Inflammatory macrophage treated with lipopolysaccharide for 1 hour (primary cell): ENCODE measurements at places on chromosomes 12 and 14.
A peak's percentile ranks its signal among the peaks of the same experiment; 100 is the strongest.

- no peak for DNase-seq
These were observed 2.8 kb downstream of the PPP1CC start for GRCh38 chr12:110739894-110740293.

- no peak for DNase-seq
These were observed 12.1 kb downstream of the NKX2-1 start for GRCh38 chr14:36507847-36508417.

DNA sequence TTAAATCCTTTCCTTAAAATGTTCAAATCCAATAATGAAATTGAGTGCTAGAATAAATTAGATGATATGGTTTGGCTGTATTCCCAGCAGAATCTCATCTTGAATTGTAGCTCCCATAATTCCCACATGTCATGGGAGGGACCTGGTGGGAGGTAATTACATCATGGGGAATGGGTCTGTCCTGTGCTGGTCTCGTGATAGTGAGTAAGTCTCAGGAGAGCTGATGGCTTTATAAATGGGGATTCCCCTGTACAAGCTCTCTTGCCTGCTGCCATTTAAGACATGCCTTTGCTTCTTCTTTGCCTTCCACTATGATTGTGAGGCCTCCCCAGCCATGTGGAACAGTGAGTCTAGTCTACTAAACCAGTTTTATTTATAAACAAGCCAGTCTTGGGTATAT is 508.5 kb downstream of the ETNK1 start:
- no peak for DNase-seq

GRCh38 chr12:113781415-113782198 is 184.5 kb downstream of the RBM19 start:
- DNase-seq: no peak

DNA sequence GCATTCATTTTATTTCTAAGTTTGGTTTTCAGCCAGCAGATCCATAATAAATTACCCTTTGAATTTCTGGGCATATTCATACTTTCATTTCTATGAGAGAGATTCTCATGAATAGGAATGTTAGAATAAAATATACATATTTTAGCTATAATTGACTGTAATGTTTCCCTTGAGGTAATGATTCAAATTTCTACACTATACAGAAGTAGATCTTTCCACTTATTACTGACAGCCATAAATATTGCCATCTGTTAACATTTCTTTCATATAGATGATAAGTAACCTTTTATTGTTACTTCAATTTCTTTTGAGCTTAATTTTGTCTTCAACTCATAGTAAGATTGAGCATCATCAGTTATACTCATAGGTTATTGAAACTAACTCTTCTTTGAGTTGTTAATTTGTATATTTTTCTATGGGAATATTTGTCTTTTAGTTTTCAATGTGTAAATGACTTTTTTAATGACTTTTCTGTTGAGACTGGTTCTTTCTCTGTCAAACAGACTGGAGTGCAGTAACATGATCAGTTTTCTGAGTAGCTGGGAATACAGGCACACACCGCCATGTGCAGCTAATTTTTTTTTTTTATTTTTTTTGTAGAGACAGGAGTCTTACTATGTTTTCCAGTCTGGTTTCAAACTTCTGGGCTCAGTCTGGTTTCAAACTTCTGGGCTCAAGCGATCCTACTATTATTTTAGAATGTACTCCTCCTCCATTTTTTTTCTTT is 991.6 kb downstream of the SLC6A15 start:
- no peak for DNase-seq

DNA sequence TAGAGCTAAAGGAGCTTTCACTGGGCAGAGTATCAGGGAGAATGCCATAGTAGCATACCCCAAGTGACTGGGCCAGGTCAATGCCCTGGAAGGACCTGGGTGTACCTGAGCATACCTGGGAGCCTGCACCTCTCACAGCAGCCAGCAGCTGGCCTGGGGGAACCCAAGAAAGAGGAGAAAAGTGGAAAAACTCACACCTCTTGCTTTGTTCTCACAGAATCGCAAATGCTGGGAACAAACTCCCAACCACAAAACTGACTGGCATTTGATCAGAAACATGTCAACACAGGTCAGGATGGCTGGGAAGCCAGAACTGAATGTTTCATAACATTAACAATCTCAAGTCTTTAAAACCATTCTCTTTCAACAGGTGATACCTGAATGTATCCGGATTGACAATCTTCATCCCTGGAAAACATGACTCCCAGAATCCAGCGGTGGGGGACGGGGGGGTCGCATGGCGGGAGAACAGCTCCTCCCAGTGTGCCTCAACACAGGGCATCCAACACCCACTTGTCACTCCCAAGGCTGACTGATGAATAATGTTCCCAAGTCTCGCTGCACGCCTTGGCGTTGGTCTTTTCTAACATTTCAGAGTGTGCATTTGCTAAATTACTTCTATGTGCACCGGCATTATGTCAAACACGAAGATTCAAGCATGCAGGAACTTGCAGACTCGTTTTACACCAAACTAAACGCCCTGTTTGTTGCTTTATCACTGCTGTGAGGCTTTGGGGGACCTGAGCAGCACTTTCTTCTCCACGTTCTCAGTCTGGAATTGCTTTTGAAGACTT is 7.9 kb downstream of the FOXN3 start:
- no peak for DNase-seq

DNA sequence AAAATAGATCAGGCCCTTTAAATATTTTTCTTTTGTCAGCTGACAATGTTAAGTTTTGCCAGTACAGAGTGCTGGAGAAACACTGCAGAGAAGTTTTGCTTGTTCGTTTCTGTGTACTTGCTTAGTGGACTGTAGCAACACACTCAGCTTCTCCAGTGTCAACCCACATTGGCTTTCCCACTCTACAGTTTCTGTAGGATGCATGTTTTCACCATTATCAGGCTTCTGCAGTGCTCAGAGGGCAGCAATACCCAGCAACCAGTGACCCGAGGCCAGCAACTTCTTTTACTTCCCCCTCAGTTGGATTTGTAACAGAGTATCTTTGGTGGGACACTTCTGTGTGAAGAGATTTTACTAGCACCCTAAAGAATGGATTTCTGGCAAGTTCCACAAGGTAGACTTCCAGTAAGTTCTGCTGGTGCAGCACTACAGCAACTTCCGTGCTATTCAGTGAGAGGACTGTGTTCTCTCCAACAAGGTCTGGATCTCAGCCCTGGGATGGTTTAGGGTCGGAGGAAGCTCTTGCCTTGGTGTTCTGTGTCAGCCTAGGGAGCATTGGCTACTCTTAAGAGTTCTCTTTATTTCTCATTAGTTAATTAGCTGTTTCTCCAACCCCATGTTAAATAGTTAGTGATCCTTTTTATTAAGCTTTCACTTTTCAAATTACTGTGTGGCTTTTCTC is 70.4 kb downstream of the FUT8 start:
- no peak for DNase-seq

GRCh38 chr12:32183650-32184049 is 77.0 kb downstream of the BICD1 start:
- no peak for DNase-seq

DNA sequence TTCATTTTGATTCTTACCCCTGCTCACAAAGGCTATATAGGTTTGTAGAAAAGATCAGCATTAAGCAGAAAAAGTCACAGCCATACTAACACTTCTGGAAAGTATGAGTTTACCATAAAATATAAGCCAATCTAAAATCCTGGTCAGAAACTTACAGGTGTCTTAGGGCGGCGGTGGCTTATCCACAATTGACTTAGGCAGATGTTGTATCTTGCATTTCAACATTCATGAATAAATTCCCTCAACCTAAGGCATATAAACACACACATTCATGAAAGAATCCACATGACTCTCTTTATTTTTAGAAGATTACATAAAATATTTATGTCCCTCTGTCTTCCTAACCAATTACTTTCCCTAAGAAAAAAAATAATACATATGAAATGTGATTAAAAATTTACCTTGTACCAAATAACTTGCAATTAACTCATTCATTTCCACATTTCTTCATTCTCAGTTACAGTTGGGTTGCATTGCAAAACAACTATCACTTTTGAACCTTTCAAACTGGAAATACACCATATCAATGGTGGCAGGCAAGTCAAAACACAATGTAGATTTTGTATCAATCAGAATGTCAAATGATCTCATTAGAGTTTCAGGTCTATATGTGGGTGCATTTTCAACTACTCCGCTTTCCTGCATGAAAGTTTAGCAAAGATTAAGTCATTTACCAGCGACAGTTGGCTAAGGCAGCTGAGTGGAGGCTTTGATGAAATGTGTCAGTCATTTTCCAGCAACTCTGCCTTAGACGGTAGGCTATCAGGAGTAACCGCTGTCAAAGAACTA is 124.4 kb downstream of the SLC15A5 start:
- no peak for DNase-seq

- DNase-seq: no peak
These were observed 95.2 kb downstream of the KCNA5 start for GRCh38 chr12:5138845-5139244.

DNA sequence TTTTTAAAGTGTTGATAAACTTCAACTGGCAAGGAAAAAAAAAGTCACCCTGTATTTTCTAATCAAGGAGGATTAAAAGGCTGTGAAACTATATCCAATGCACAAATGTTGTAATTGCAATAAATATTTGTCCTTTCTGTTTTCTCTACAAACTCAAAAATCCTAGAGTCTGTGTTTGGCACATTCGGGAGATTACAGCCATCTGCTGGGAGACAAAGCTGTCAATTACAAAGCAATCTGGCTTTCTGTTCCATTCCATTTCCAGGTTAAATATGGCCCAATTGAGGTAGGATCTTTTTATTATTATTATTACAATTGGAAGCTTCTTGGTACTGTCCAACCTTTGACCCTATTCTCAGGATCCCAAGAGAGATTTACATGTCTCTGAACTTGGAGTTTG is 295.9 kb downstream of the DIO2 start:
- DNase-seq: no peak

DNA sequence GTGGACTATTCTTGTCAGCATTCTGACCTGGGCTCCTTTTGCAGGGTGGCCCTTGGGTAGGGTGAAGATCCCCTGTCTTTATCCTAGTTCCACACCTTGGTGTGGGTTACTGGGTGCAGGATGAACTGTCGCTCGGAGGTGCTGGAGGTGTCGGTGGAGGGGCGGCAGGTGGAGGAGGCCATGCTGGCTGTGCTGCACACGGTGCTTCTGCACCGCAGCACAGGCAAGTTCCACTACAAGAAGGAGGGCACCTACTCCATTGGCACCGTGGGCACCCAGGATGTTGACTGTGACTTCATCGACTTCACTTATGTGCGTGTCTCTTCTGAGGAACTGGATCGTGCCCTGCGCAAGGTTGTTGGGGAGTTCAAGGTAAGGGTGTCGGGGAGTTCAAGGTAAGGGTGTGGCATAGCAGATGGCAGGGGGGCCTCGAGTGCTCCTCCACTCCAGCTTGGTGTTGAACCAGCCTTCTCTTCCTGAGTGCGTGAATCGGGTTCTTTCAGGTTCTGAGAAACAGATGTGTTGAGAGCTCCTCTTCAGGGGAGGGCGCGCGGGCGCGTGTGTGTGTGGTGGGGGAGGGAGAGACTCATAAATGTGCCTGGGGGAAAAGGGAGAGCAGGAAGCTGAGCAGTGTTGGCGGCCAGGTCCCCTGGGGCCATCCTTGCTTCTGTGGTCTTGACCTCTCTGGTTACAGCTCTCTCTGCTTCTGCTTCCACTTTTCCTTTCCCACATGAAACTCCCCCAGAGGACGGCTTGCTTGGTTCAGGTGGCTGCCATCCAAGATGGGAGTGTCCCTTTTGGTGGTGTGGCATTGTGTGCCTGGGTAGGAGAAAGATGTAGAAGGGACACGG is 4.0 kb downstream of the ATG101 start:
- DNase-seq: no peak

DNA sequence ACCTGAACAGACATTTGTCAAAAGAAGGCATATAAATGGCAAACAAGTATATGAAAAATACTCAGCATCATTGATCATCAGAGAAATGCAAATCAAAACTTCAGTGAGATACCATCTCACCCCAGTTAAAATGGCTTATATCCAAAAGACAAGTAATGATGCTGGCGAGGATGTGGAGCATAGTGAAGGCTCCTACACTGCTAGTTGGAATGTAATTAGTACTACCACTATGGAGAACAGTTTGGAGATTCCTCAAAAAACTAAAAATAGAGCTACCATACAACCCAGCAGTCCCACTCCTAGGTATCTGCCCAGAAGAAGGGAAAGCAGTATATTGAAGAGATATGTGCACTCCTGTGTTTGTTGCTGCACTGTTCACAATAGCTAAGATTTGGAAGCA is 146.1 kb downstream of the TGFB3 start:
- DNase-seq: no peak

DNA sequence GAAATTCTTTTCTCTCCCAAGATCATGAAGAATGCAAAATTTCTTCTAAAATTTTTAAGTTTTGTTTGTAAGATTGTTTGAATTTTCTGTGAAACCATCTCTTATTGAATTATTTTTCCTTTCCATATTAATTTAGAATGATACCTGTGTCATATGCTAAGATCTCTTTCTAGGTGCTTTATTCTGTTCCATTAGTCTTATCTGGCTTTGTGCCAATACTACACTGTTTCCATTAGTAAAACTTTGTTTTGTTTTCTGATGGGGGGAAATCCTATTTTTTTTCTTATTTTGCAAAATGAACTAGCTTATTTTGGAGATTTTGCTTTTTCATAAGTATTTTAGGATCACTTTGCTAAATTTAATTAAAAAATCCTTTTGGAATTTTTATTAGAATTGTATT is 193.9 kb downstream of the FUT8 start:
- no peak for DNase-seq

GRCh38 chr14:61177279-61178225 is 103.6 kb downstream of the TMEM30B start:
- DNase-seq: peak; percentile 19

DNA sequence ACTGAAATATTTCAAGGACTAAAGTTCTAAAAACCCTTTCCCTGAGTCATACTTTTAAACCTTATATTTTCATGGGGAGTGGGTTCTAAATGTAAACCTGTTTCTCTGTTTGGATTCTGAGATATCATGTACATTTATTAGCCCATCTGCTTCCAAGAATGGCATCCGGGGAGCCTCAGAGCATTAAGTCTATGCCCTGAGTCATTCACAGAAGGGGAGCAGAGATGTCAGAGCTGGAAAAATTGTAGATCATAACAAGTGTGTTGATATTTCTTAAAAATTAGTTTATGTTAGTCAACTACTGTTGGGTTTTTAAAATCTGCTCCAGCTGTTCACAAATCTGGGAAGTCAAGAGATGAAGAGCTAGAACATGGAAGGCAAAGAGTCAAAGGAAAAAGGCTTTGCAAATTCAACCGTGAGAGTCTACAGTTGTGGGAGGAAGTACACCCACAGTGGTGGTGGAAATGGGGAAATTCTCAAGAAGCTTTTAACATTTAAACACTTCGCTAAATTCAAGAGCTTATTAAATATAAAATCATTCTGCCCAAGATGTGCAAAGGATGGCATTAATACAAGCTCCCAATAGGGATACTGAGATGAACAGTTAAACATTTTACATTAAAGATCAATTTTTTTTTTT is 70.5 kb upstream of the FLRT2 start:
- DNase-seq: peak; percentile 67

GRCh38 chr12:1855241-1855640 is 34.9 kb downstream of the LRTM2 start:
- no peak for DNase-seq

DNA sequence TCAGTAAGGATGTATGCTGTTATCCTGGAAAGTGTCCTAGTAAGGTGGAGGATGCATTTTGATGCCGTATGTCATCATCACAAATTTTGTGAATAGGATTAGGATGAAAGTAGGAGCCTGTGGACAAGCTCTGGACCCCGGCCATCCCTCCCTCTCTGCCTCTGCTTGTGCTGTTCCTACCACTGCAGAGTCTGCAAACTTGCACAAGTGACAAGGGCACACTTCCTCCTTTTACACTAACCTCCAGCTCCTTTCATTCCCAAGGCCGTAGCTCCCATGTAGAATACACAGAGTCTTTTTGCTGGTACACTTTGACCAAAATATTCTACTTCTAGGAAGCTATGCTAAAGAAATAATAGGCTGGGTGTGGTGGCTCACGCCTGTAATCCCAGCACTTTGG is 13.3 kb upstream of the TMCC3 start:
- no peak for DNase-seq
